T-helper 1 cell treated with Interleukin-12 subunit alpha and Interleukin-12 subunit beta and Interleukin-4 antibody, amounts not matched to agents 30 ng/mL and 1 ng/mL, for 36 hours (primary cell): ENCODE measurements at places on chromosomes 1 and 21. TPM values are rescaled to one million over a fixed set of nuclear protein-coding genes. Genes with fewer than 3 reads are reported as not detected.

RUNX3 gene
- total RNA-seq = 179 and 186 TPM in 2 replicates

LINGO4 gene
- total RNA-seq = 0.10 and 0.12 TPM in 2 replicates

KRTAP13-3 gene
- not detected in 2 replicates for total RNA-seq

LEFTY2 gene
- total RNA-seq = not detected in 2 replicates
